ENCODE measurements at places on chromosomes 3 and 15. TPM values are rescaled to one million over a fixed set of nuclear protein-coding genes. Genes with fewer than 3 reads are reported as not detected.

RARB gene
- 11.9 TPM for total RNA-seq

LRTM1 gene
- not detected for total RNA-seq

PLSCR4 gene
- 45.9 TPM for total RNA-seq

TIMP4 gene
- 10.6 TPM for total RNA-seq

LZTFL1 gene
- 44.5 TPM for total RNA-seq

ANKRD34C gene
- not detected for total RNA-seq

CAND2 gene
- total RNA-seq: 32.1 TPM

STAC gene
- 3.3 TPM for total RNA-seq

TMEM266 gene
- not detected for total RNA-seq

CKMT1B gene
- total RNA-seq: not detected

GRCh38 chr15:63476229-63476632 is 28.2 kb upstream of the USP3 start:
- no peaks in the 10 kb centered on the region for H3K27me3 ChIP-seq
- H3K4me3 ChIP-seq: no peak overlapping the region
- DNase-seq: no peak
- H3K36me3 ChIP-seq: no peaks in the 10 kb centered on the region
- H3K4me1 ChIP-seq: no peaks in the 10 kb centered on the region

- no peak overlapping the region for H3K4me3 ChIP-seq
- H3K27me3 ChIP-seq: no peaks in the 10 kb centered on the region
- DNase-seq: no peak
These were observed 6.9 kb downstream of the SELENOT start for GRCh38 chr3:150609988-150610387.

DNA sequence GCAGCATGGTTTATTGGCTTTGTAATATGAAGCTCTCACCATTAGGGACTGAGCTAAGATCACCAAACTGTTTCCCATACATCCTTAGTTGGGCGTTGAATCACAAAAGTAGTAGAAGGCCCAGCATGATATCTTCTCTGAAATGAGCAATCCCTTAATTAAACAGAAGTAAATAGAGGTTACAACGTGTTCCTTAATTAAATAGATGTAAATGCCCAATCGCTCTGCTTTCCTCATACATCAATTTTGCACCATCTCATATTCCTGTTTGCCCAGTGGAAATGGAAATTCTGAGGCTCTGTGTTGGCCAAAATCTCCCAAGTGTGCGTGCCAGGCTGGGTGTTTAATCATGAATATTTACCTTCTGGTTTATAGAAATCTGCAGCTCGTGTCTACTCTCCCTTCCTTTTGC is 107.4 kb upstream of the FOXB1 start:
- no peak for DNase-seq
- H3K4me3 ChIP-seq: no peak overlapping the region
- H3K4me1 ChIP-seq: no peaks in the 10 kb centered on the region
- no peak overlapping the region for H3K27ac ChIP-seq
- H3K27me3 ChIP-seq: no peaks in the 10 kb centered on the region
- H3K36me3 ChIP-seq: no peaks in the 10 kb centered on the region

- H3K27ac ChIP-seq: no peak overlapping the region
- H3K4me1 ChIP-seq: no peaks in the 10 kb centered on the region
- DNase-seq: no peak
These were observed 126.3 kb upstream of the TMEM108 start for GRCh38 chr3:132911741-132912415.

GRCh38 chr3:161894657-161895056 is 398.0 kb downstream of the OTOL1 start:
- no peaks in the 10 kb centered on the region for H3K4me1 ChIP-seq
- H3K27me3 ChIP-seq: no peaks in the 10 kb centered on the region
- H3K36me3 ChIP-seq: no peaks in the 10 kb centered on the region
- H3K4me3 ChIP-seq: no peak overlapping the region
- H3K27ac ChIP-seq: no peak overlapping the region

- no peaks in the 10 kb centered on the region for H3K27me3 ChIP-seq
- no peaks in the 10 kb centered on the region for H3K36me3 ChIP-seq
- no peak overlapping the region for H3K4me3 ChIP-seq
- no peaks in the 10 kb centered on the region for H3K4me1 ChIP-seq
- H3K27ac ChIP-seq: no peak overlapping the region
These were observed 9.6 kb downstream of the CELSR3 start for GRCh38 chr3:48652923-48653715.

GRCh38 chr3:78881501-78881900 is 886.3 kb downstream of the ROBO1 start:
- no peak overlapping the region for H3K27ac ChIP-seq
- H3K4me3 ChIP-seq: no peak overlapping the region
- H3K4me1 ChIP-seq: no peaks in the 10 kb centered on the region
- no peaks in the 10 kb centered on the region for H3K27me3 ChIP-seq

DNA sequence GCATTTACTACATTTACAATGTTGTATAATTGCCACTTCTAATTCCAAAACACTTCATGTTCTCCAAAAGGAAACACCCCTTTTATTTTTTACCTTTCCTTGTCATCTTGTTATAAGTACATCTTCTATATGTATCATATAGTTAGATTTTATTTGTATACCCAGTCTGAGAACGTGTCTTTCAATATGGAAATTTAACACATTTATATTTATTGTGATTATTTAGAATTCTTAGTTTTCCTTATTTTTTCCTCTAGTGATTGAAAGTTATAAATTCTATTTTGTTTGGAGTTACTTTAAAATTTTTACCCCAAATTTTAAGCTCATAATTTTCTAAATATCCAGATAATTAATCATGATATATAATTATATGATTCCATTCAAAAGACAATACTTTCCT is 15.8 kb downstream of the CMTM8 start:
- no peaks in the 10 kb centered on the region for H3K4me1 ChIP-seq
- no peak overlapping the region for H3K4me3 ChIP-seq
- no peaks in the 10 kb centered on the region for H3K36me3 ChIP-seq
- no peak for DNase-seq

- H3K27me3 ChIP-seq: no peaks in the 10 kb centered on the region
- no peak for DNase-seq
- H3K36me3 ChIP-seq: no peaks in the 10 kb centered on the region
- no peaks in the 10 kb centered on the region for H3K4me1 ChIP-seq
These were observed 81.7 kb downstream of the CD47 start for GRCh38 chr3:108008931-108009639.

DNA sequence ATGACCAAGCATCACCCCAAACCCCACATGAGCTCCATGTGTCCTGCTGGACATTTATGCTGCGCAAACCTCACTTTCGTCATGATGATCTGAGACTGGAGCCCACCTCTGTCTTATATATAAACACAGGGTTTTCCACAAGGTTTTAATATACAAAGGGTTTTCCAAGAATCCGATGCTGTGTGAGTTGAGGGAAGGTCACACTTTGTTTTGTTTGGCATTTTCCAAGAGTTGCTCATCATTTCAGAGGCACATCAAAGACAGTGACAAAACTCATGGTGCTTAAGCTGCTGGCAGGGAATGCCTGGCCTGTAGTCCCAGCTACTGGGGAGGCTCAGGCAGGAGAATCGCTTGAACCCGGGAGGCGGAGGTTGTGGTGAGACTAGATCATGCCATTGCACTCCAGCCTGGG is 20.0 kb downstream of the EFCC1 start:
- no peak for DNase-seq
- no peak overlapping the region for H3K4me3 ChIP-seq
- H3K36me3 ChIP-seq: no peaks in the 10 kb centered on the region

GRCh38 chr3:12998648-12999047 is 74.6 kb downstream of the IQSEC1 start:
- no peaks in the 10 kb centered on the region for H3K27me3 ChIP-seq
- H3K36me3 ChIP-seq: no peaks in the 10 kb centered on the region
- H3K4me1 ChIP-seq: no peaks in the 10 kb centered on the region
- H3K27ac ChIP-seq: no peak overlapping the region

- H3K4me3 ChIP-seq: no peak overlapping the region
- H3K36me3 ChIP-seq: no peaks in the 10 kb centered on the region
- DNase-seq: no peak
- H3K4me1 ChIP-seq: no peaks in the 10 kb centered on the region
- H3K27me3 ChIP-seq: no peaks in the 10 kb centered on the region
These were observed 34.1 kb downstream of the PTPN9 start for GRCh38 chr15:75545064-75545463.

- H3K27ac ChIP-seq: no peak overlapping the region
- no peaks in the 10 kb centered on the region for H3K27me3 ChIP-seq
- H3K36me3 ChIP-seq: no peaks in the 10 kb centered on the region
- no peak overlapping the region for H3K4me3 ChIP-seq
- DNase-seq: no peak
These were observed 75.9 kb downstream of the TNIK start for GRCh38 chr3:171384101-171384891.

DNA sequence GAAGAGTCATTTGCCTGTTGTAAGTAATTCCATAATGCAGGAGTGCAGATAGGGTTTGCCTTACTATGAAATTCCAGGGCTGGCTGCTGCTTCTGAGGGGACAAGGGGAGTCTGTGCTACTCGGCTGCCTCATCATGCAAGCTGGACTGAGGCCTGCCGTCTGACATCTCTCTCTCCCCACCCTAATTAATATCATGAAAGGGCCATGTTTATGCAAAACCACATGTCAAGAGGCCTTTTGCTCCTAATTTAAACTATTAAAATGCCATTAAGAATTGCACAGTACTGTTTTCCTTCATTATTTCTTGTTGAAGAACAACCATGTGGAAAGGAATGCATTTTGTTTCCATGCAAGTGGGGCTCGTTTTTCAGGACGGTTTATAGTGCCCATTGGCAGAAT is 26.3 kb downstream of the CHST2 start:
- H3K4me3 ChIP-seq: no peak overlapping the region
- no peaks in the 10 kb centered on the region for H3K36me3 ChIP-seq
- no peaks in the 10 kb centered on the region for H3K4me1 ChIP-seq
- DNase-seq: no peak

DNA sequence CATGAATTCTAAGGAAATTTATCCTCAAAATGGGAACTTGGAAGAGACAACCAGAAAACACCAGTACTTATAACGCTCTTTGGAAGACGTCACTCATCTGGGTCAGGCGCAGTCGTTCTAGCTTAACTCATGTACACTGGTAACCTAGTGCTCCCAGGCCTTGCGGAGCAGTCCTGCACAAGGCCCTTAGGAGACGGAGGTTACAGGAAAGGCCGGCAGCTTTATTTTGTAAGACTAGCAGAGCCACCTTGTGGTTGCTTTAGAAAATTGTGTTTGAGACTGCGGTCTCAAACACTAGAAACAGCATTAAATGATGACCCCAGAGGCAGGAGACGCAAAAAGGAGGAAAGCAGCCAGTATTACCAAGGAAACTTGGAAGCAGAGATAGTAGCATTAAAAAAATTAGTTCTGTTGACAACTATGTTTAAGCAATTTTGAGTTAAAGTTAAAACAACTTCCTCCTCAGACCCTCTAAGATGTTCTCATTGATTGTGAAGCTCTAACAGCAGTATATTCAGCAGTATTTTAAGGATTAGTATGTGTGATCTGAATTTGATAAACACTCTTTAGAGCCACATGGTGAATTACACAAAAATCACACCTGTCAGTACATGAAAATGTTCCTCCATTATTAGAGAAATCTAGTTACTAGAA is 141.9 kb upstream of the C2CD4B start:
- no peaks in the 10 kb centered on the region for H3K4me1 ChIP-seq
- H3K27me3 ChIP-seq: no peaks in the 10 kb centered on the region
- H3K4me3 ChIP-seq: no peak overlapping the region
- no peak overlapping the region for H3K27ac ChIP-seq
- H3K36me3 ChIP-seq: no peaks in the 10 kb centered on the region
- DNase-seq: peak; percentile 37

GRCh38 chr15:33503681-33504080 is 192.9 kb downstream of the RYR3 start:
- H3K4me3 ChIP-seq: no peak overlapping the region
- no peaks in the 10 kb centered on the region for H3K27me3 ChIP-seq
- DNase-seq: no peak
- H3K27ac ChIP-seq: no peak overlapping the region
- H3K36me3 ChIP-seq: no peaks in the 10 kb centered on the region

GRCh38 chr3:141348837-141349236 is 19.5 kb upstream of the ZBTB38 start:
- DNase-seq: no peak
- no peaks in the 10 kb centered on the region for H3K4me1 ChIP-seq
- no peak overlapping the region for H3K4me3 ChIP-seq
- no peaks in the 10 kb centered on the region for H3K27me3 ChIP-seq

GRCh38 chr15:39260791-39261190 is 320.1 kb upstream of the THBS1 start:
- no peak overlapping the region for H3K27ac ChIP-seq
- no peak for DNase-seq
- H3K27me3 ChIP-seq: no peaks in the 10 kb centered on the region
- no peaks in the 10 kb centered on the region for H3K4me1 ChIP-seq
- H3K4me3 ChIP-seq: no peak overlapping the region
- no peaks in the 10 kb centered on the region for H3K36me3 ChIP-seq

DNA sequence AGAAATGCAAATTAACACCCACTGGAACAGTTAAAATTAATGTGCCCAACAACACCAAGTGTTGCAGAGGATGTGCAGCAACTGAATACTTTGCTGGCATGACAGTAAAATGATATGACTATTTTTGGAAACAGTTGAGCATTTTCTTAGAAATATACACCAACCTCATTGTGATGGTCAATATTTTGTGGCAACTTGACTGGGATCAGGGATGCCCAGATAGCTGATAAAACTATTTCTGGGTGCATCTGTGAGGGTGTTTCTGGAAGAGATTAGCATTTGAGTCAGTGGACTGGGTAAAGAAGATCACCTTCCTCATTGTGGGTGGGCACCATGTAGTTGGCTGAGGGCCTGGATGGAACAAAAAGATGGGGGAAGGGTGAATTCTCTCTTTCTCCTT is 57.9 kb downstream of the RPLP1 start:
- no peak for DNase-seq
- H3K27ac ChIP-seq: no peak overlapping the region
- H3K4me1 ChIP-seq: no peaks in the 10 kb centered on the region
- H3K27me3 ChIP-seq: no peaks in the 10 kb centered on the region

- H3K36me3 ChIP-seq: no peaks in the 10 kb centered on the region
- no peaks in the 10 kb centered on the region for H3K27me3 ChIP-seq
- no peaks in the 10 kb centered on the region for H3K4me1 ChIP-seq
- no peak overlapping the region for H3K27ac ChIP-seq
- H3K4me3 ChIP-seq: no peak overlapping the region
- DNase-seq: no peak
These were observed 423.0 kb downstream of the ZBBX start for GRCh38 chr3:166957121-166957520.

GRCh38 chr3:195859846-195860411 is 48.2 kb upstream of the MUC4 start:
- no peak overlapping the region for H3K27ac ChIP-seq
- H3K4me3 ChIP-seq: no peak overlapping the region
- H3K27me3 ChIP-seq: no peaks in the 10 kb centered on the region
- no peak for DNase-seq

- H3K36me3 ChIP-seq: no peaks in the 10 kb centered on the region
- H3K27ac ChIP-seq: no peak overlapping the region
- DNase-seq: no peak
These were observed 95.2 kb upstream of the CDIN1 start for GRCh38 chr15:36484038-36484778.

DNA sequence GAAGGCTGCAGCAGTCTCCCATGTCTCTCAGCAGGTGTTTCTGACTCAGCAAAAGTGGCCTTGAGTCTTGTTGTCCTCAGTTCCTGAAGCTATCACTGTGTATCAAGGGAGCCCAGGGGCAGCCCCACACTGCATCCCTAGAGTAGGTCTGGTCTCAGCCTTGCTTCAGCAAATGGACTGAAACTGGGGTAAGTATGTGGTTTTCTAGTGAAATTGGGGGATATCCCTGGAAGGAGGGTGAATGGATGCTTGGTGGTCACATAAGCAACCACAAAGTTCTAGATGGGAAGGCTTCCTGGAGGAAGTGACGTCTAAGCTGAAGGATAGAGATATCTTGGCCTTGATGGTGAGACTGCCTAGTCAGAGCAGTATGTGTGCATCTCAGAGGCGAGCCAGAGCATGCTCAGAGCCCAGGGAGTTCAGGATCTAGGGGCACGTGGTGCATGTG is 38.4 kb downstream of the TMEM158 start:
- no peaks in the 10 kb centered on the region for H3K27me3 ChIP-seq
- DNase-seq: peak; percentile 48
- no peaks in the 10 kb centered on the region for H3K36me3 ChIP-seq
- no peak overlapping the region for H3K4me3 ChIP-seq
